ENCODE measurements at places on chromosomes 13 and 19.

GRCh38 chr13:84744203-84744602, 861.9 kb upstream of the SLITRK1 start:
- no peak for DNase-seq

- no peak for DNase-seq
Observed at GRCh38 chr13:50214514-50214913, 199.3 kb downstream of the KCNRG start.

GRCh38 chr19:391207-391557, 17.8 kb downstream of the C2CD4C start:
- DNase-seq: no peak

DNA sequence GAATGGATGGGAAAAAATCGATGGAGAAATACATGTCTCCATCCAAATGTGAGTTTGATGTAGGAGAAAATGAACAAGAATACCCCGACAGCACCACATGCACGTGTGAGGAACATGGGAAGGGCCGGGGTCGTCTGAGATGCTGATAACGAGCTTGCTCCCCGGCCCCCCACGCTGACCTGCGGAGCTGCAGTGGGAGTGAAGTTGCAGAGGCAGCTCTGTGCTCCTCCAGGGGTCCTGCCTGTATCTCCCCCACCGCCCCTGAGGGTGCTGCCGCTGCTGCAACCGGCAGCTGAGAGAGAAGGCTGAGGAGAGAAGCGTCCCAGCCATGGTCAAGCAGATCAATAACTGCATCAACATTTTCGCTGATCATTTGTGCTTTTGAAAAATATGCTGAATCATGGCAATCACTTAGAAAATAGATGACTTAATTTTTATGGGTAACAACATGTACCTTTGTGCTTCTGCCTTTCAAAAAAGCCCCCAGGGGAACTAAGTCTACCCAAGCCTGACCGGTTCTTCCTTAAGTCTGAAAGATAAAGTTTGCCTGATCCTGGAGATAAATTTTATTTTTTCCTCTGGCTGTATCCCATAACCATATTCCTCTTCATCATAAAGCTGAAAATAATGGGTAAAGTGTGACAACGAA, 18.2 kb upstream of the NAXD start:
- no peak for DNase-seq

DNA sequence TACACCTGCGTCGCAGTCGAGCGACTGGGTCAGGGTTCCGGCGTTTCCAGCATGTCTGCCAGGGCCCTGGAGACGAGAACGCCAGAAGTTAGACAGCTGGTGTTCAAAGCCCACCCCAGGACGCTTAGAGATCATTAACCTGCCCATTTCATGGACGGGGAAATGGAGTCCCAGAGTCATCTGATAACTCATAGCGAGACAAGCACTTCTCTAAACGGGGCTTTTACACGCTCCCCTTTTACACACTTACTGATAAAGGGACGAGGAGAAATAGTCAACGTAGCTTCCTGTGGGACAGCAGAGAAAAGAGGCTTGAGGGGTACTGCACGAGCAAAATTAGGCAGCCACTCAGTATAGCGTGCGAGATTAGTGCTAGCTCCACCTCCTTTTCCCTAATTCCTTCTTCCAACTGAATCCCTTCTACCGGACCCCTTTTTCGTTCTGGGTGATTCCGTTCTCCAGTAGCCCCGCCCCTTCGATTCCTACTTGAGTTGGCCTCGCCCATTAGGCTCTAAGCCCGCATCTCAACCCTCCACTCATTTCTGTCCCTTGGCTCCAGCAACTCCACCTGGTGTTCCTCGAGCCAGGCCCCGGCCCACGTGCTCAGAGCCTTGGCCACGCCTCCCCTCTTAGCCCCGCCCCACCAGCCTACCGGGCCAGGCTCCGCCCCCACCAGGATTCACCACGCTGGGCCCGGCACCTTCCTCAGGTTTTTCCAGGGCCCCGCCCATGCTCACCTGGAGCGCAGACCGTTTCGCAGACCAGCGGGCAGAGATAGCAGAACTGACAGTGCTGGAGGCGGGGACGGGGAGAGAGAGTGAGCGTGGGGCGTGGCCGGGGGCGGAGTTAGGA, 3.7 kb downstream of the HRC start:
- peak; percentile 29 for DNase-seq

GRCh38 chr13:50797091-50797490, 46.4 kb downstream of the DLEU7 start:
- DNase-seq: no peak

GRCh38 chr13:35190241-35190640, 248.2 kb downstream of the NBEA start:
- no peak for DNase-seq

DNA sequence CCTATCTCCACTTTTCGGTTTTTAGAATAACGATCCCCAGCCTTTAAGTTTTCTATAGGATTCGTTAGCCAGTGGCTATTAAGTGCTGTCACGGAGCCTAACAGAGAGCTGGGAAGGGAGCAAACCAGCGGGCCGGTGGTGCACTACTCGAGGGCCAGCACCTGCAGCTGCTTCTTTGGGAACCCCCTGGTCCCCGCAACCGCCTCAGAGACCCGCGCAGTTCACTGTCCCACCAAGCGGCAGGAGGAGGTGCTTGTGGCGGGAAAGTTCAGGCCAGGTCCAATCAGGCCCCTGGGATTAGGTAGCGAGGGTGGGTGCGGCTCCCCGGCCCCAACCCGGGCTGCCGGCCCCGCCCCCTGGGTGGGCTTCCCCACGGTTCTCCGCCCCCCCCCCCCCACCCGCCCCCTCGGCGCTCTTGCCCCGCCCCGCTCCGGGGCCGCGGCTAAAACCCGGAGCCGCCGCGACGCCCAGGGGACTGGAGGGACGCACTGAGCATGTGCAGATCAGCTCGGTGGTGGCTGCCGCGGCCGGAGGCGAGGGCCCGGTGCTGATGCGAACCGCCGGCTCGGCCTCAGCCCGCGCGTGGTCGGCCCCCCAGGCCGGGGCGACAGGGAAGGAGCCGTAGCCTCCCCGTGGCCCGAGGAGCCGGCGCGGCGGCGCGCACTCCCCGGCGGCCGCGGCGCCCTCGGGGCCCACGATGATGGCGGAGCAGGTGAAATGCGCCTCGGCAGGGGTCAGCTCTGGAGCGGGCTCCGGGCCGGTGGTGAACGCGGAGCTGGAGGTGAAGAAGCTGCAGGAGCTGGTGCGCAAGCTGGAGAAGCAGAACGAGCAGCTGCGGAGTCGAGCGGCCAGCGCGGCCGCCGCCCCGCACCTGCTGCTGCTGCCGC, at the start of gene SLAIN1:
Gene SLAIN1 (plus strand): TSS at position 471 of the 887 bp plus-strand sequence. CDS start 227 bp downstream, at position 698.
- peak; percentile 79 for DNase-seq

- DNase-seq: no peak
Observed at GRCh38 chr19:51691074-51691583, 2.0 kb upstream of the SPACA6 start.

DNA sequence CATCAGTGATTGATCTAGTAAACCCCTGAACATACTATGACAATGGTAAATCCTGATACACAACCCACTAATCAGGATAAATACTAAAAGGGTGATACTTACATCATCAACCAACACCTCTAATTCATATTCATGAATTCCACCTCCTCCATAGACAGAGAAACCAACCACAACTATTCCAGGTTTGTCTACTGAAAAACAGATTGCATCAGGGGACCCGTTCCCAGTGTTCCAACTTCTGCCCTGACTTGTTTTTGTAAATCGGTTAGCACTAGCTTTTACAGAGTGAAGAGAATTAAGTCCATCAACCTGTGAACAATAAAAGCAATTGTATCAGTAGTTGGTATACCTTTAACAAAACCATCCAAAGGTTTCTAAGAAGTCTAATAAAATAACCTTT, 149.2 kb downstream of the MYCBP2 start:
- no peak for DNase-seq

- no peak for DNase-seq
Observed at GRCh38 chr19:18443831-18444230, 5.9 kb upstream of the ISYNA1 start.

- no peak for DNase-seq
Observed at GRCh38 chr13:110254151-110254679, 52.7 kb downstream of the COL4A1 start.

DNA sequence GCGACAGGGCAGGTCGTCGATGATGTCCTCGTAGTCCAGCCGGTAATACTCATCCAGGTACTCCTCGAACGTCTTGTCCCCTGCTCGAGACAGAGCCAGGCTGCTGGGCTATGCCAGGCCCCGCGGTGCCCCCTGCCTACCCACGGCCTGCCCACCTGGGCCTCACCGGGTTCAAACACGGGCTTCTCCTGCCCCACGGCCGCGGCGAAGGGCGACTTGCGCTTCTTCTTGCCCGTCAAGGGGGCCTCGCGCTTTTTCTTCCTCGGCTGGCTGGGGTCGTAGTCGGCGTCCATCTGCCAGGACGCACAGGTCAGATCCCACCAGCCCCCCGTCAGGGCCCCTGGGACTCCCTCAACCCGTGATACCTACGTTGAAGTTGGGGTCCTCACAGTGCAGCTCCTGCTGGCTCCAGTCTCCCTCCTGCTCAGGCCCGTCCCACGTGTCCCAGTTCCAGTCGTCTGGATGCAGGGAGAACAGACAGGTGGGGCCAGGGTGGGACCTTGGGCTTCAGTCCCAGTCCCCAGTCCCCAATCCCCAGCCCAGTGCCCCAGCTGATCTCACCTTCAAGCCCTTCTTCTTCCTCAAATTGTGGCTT, 8.1 kb downstream of the KRI1 start:
- DNase-seq: no peak

DNA sequence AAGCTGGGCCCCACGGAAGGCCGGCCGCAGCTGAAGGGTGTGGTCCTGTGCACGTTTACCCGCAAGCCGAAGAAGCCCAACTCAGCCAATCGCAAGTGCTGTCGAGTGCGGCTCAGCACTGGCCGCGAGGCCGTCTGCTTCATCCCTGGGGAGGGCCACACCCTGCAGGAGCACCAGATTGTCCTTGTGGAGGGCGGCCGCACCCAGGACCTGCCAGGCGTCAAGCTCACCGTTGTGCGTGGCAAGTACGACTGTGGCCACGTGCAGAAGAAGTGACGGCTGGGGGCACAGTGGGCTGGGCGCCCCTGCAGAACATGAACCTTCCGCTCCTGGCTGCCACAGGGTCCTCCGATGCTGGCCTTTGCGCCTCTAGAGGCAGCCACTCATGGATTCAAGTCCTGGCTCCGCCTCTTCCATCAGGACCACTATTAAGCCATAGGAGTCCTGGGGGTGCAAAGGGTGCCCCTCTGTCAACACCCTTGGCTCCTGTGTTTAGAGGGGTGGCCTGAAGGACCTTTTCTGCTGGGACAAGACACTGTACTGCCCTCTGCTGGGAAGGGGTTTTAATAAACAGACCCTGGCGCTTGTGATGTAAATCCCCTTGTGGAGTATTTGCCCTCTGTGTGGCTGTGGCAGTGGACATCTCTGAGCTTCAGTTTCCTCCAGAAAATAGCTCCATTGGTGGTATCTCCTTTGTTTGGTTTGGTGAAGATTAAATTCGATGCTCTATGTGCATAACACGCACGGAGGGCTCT, 1.9 kb downstream of the MRPS12 start:
- peak; percentile 8 for DNase-seq

DNA sequence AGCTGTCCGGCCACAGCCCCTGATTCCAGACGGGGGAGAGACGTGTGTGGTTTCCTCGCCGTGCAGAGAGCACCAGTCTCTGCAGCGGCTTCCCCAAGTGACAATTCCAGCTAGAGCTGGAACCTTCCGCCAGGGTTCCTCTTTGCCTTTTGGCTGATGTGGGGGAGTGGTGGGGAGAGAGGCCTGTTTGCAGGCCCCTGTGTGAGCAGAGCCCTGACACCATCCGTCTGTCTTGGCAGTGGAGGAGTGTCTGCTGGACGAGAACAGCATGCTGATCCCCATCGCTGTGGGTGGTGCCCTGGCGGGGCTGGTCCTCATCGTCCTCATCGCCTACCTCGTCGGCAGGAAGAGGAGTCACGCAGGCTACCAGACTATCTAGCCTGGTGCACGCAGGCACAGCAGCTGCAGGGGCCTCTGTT, 25.0 kb downstream of the LAMP1 start:
- DNase-seq: no peak

- peak; percentile 41 for DNase-seq
Observed at GRCh38 chr19:18417250-18418028, 1.8 kb upstream of the SSBP4 start.

DNA sequence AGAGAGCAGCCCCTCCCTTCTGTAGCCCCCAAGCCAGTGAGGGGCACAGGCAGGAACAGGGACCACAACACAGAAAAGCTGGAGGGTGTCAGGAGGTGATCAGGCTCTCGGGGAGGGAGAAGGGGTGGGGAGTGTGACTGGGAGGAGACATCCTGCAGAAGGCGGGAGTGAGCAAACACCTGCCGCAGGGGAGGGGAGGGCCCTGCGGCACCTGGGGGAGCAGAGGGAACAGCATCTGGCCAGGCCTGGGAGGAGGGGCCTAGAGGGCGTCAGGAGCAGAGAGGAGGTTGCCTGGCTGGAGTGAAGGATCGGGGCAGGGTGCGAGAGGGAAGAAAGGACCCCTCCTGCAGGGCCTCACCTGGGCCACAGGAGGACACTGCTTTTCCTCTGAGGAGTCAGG, 4.2 kb downstream of the KLK3 start:
- no peak for DNase-seq

DNA sequence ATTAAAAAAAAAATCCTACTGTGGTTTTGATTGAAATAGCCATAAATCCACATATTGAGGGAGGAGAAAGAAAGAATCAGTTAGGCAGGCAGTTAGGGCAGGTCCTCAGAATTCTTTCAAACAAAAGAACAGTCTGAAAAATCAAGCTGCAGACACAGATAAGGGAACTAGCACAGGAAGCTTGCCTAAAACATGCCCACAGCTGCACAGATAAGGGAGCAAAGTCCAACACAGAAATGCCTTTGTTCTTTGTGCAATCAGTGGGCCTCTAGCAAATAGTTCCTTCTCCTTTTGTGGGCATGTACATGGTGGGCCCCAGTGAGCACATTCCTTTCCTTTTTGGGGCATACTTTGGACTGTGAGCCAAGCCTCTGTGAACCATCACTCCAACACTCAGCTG, 42.7 kb downstream of the UTP14C start:
- DNase-seq: no peak

DNA sequence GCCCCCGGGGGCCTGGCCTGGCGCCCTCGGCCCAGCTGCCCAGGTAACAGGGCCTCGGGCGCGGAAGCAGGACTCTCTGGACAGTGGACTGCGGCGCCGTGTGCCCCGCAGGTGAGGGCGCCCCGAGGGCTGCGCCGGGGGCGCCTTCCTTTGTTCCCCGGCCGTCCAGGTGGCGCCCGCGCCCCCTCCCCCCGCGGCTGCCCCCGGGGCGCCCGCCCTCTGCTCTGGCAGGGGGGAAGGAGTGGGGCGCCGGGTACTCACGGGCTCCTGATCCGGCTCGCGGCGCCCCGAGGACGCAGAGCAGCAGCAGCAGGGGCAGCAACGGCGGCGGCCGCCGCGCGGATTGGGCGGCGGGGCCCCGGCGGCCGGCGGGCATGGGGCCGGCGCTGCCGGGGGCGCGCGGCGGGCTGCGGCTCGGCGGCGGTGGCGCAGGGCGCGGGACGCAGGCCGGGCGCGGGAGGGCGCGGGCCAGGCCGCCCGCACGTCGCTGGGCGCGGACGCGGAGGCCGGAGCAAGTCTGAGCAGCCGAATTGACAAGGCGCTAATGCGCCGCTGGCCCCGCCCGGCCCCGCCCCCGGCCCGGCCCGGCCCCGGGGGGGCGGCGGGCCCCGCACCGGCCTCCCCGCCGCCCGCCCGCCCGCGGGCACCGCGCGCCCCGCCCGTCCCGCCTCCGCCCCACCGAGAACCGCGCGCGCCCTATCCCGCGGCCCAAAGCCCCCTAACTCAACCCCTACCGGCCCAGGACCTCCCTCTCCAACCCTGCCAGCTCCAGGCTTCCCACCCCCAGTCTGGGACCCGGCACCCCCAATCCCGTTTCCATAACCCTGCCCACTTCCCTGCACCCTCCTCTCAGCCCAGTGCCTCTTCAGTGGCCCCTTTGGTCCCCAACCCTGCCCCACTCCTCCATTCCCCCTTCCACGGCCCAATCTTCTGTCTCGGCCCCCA, at the start of gene CRLF1:
Gene CRLF1 (minus strand): TSS at position 519 of the 945 bp plus-strand sequence. CDS start 143 bp downstream, at position 376.
- no peak for DNase-seq

- DNase-seq: no peak
Observed at GRCh38 chr13:31057403-31058033, 104.2 kb downstream of the HSPH1 start.

Measured in stimulated activated naive CD4-positive, alpha-beta T cell treated with Interleukin-2 at 50 U/mL for 16 hours (primary cell).